Activated CD4-positive, alpha-beta memory T cell treated with anti-CD3 and anti-CD28 coated beads for 36 hours (primary cell): ENCODE measurements at places on chromosomes 6 and 20. TPM values are rescaled to one million over a fixed set of nuclear protein-coding genes. Genes with fewer than 3 reads are reported as not detected.
A peak's percentile ranks its signal among the peaks of the same experiment; 100 is the strongest.

The ACTL10 gene
- 2.3 TPM for total RNA-seq

The MANEA gene
- total RNA-seq: 16.3 TPM

The SNAI1 gene
- 0.27 TPM for total RNA-seq

The ERVFRD-1 gene
- total RNA-seq: not detected

The BPIFA1 gene
- total RNA-seq: not detected

The COX4I2 gene
- total RNA-seq: not detected

The BPI gene
- total RNA-seq: not detected

DNA sequence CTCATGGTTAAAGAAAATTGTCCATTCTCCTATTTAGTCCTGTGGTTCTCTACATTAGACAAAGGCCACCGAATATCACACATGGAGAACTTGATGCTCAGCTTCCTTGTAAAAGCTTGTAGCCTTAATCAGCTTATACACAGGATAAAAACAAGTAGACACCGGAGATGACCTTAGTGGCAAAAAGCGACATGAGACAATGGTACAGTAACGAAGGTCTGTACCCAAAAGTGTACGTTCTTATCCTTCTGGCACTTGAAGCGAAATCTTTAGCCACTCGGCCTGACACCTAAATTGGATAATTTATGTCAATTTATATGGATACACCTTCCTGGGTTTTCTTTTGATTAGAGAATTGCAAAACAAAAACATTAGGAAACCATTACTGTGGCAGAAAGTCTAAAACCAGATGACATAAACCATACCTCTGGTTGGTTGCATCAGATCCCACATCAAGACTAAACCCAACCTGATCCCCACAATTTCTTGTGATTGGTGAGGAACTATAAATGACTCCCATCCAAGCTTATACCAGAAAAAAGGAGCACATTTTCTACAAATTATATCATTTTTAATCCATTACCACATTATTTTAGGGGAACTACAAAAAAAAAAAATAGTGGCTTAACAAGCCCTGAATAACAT lies 6.1 kb downstream of the RBM39 start:
- no peak for DNase-seq

DNA sequence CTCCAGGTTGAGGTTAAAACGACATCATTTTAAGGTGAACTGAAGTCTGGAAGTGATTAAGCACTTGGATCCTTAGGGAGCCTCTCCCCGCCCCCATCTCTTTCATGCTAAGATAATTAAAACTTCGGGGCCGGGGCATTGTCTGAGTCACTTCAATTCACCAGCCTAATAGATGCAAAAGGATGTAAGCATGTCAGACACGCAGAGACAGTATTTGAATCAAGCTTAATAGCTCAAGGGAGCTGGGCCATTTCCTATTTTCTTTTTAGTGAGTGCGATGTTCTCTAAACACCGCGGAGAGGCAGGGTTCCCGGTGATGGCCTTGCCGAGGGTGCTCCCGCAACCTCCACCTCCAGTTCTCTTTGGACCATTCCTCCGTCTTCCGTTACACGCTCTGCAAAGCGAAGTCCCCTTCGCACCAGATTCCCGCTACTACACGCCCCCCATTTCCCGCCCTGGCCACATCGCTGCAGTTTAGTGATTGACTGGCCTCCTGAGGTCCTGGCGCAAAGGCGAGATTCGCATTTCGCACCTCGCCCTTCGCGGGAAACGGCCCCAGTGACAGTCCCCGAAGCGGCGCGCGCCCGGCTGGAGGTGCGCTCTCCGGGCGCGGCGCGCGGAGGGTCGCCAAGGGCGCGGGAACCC lies 516 bp upstream of the IRF4 start:
- peak; percentile 68 for DNase-seq

DNA sequence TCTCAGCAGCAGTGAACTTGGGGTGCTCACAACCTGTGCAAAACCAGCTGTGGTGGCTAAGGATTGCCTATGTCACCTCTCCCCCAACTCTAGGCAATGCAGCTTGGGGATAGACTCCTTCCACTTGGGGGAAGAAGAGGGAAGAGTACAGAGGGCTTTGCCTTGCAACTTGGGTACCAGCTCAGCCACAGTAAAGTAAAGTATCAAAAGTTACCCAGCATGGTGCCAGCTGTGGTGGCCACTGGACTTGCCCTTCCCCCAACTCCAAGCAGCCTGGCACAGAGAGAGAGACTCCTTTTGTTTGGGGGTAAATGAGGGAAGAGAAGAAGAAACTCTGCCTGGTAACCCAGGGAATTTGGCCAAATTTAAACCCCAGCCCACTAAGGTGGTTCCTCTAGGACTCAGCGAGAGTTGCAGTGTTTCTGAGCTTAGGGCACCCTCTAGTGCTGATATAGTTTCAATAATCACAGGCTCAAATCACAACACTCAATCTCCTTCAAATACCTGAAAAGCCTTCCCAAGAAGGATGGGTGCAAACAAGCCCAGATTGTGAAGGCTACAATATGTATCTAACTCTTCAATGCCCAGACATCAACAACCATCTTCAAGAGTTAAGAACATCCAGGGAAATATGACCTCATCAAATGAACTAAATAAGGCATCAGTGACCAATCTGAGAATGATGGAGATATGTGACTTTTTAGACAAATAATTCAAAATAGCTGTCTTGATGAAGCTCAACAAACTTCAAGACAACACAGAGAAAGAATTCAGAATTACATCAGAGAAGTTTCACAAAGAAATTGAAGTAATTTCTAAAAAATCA lies 7.6 kb upstream of the DEFB129 start:
- DNase-seq: no peak

- DNase-seq: no peak
These were observed 5.2 kb downstream of the HIVEP1 start for GRCh38 chr6:12017263-12017662.

- DNase-seq: peak; percentile 58
These were observed at the start of gene CDH22 for GRCh38 chr20:46308258-46309157. Gene CDH22 (minus strand): TSS chr20:46308498. CDS start chr20:46251294, 57,204 bp downstream.

DNA sequence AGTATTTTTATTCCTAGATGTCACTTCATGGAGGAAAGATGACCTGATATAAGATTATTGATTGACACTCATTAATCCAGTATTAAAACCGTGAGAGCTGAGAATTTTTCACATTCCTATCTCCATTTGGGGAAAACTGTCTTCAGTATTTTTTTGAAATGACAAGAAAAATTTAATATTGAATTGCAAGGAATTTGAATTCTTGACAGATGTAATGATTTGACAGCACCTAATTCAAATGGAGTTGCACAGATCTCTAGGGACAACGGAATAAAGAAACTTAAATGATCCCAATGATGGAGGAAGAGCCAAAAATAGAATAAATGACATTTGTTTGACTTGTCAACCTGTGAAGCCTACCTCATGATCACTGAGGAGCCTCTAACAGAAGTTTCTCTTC lies 1591.4 kb downstream of the HACE1 start:
- no peak for DNase-seq

DNA sequence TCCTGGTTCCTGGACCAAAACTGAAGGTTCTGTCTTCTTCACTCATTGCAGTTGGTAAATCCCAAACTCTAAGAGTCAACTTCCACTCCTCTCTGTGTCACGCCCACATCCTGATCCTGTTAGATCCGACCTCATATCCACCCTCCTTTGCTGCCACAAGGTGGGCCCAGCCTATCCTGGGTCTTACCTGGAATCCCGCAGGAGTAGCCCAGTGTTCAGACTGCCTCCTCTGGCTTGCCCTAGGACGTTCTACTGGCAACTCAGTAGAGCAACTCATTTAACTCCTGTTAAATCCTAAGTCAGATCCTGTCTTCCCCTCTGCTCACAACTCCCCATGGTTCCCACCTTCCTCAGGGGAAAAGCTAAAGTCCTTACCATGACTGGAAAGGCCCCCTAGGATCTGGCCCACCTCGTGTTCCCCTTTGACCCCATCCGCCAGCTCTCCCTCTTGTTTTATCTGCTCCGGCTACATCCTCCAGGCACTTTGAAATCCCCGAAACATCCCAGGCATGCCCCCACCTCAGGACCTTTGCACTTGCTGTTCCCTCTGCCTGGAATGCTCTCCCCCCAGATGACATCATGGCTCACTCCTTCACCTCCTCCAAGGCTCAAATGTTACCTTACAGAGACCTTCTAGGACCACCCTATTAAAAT lies 43.9 kb downstream of the TFEB start:
- no peak for DNase-seq

- DNase-seq: no peak
These were observed 31.0 kb downstream of the CST2 start for GRCh38 chr20:23795526-23795925.

DNA sequence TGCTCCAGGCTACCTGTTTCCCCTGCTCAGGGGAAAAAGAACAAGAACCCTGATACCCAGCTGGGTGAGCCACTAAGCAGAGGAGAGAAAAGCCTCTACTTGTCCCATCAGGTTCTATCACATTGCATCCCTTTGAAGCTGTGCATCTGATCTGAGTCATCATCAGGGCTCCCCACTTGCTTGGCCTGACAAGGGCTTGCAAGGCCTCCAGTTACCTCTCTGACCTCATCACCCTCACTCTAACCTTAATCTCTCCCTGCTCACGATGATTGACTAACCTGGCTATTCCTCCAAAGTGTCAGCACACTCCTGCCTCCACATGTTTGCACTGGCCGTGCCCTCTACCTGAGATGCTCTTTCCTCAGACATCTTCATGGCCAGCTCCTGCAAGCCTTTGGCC lies 309.5 kb upstream of the CHD6 start:
- no peak for DNase-seq

- DNase-seq: no peak
These were observed 595 bp downstream of the EYA2 start for GRCh38 chr20:46894971-46895905.
